ENCODE measurements at places on chromosomes 6 and 20. TPM values are rescaled to one million over a fixed set of nuclear protein-coding genes. Genes with fewer than 3 reads are reported as not detected.

Gene TRERF1
- 19.5 TPM for total RNA-seq

Gene OXT
- total RNA-seq: not detected

Gene PBOV1
- total RNA-seq: not detected

Gene B4GALT5
- total RNA-seq: 28.7 TPM

Gene NKX2-2
- total RNA-seq: not detected

Gene SEMG1
- not detected for total RNA-seq

Gene THBD
- total RNA-seq: not detected

Gene HDGFL1
- total RNA-seq: 1.1 TPM

Gene ZNF165
- 2.5 TPM for total RNA-seq

Gene HCRTR2
- total RNA-seq: not detected

Gene PTCRA
- total RNA-seq: 0.24 TPM

Gene DYNLT2
- total RNA-seq: 2.9 TPM

Gene SLC22A16
- total RNA-seq: not detected

Gene NCOA7
- total RNA-seq: 46.1 TPM

Gene COL21A1
- total RNA-seq: not detected

Gene MYB
- 21.3 TPM for total RNA-seq

Gene CTCFL
- 0.10 TPM for total RNA-seq

Gene TSHZ2
- 0.36 TPM for total RNA-seq

Gene NTSR1
- not detected for total RNA-seq

Gene MAPK14
- total RNA-seq: 45.6 TPM

Gene ADRM1
- 117 TPM for total RNA-seq

Gene RALGAPA2
- 29.4 TPM for total RNA-seq

Gene C6orf58
- not detected for total RNA-seq

Gene OPRL1
- 0.41 TPM for total RNA-seq

Gene WDR27
- 26.4 TPM for total RNA-seq

Gene GRM1
- not detected for total RNA-seq

Gene NKAIN2
- not detected for total RNA-seq

Gene C20orf204
- total RNA-seq: 49.1 TPM

Gene SSTR4
- not detected for total RNA-seq

Gene VGLL2
- total RNA-seq: not detected

Gene CLIC5
- not detected for total RNA-seq

Gene KHDC1L
- not detected for total RNA-seq

Gene LMBRD1
- total RNA-seq: 20.0 TPM

Gene SF3B5
- total RNA-seq: 259 TPM

Gene BPHL
- total RNA-seq: 12.9 TPM

Gene CGAS
- total RNA-seq: 25.7 TPM

Gene ZFP57
- total RNA-seq: not detected

Gene PKIB
- total RNA-seq: 0.19 TPM

Gene EMILIN3
- total RNA-seq: not detected

Gene PSMB8
- 366 TPM for total RNA-seq

Measured in GM12878 (cell line).